ENCODE measurements at places on chromosomes 12 and 14.

- no peak for DNase-seq
Measured at GRCh38 chr12:67751381-67751928, 102.9 kb downstream of the DYRK2 start.

DNA sequence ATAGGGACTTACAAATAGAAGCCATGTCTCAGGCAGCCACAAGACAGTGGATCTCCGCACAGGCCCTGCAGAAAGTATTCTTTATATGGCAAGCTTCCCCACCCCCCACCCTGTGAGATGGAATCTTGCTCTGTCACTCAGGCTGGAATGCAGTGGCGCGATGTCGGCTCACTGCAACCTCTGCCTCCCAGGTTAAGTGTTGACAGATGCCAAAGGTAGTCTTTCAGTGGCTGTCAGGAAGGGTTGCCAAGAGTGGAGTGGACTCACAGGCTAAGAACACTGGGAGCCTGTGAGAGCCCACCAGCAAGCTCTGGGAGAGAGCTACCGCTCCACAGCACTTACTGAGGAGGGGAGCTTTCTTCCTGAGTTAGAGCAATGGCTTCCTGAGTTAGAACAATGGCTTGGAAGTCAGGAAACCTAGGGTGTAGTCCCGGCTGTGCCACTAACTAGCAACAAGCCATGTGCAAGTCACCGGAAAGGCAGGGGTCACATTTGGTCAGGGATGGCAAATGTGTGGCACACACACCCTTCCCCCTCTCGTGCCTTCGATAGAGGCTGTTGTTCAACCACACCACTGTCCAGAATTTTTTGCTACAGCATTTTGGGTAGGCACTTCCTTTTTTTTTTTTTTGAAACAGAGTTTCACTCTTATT lies 2.6 kb downstream of the RNASE1 start:
- DNase-seq = no peak

DNA sequence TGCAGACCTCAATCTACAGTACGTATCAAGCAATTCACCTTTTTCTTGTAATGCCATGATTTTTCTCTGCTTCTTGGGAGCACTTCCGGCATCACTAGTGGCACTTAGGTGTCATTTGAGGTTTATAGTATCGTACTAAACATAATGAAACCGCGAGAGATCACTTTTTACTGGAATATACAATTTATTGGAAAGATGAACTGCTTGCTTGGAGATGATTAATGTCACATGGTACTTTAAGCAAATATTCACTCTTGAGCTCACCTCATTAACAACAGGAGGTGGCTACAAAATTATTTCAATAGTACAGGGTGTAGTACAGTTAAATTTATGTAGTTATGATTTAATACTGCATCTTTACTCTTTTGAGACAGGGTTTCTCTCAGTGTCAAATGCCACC lies 11.5 kb downstream of the FUT8 start:
- no peak for DNase-seq

DNA sequence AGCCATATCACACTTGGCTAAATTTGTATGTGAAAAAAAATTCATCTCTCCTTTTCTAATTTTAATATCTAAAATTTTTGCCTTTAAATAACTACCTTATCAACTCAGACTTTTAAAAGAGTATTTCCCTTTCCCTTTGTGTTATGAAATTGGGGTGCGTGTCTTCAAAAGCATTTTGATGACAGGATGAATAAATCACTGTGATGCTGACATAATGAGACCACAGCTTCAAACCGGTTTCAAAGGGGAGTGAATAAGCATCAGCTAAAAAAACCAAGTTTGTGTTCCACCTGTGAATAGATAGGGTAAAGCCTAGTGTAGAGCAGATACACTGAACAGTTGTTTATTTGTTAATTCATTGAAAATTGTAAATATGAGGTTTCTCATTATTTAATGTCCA lies 85.0 kb downstream of the LGR5 start:
- DNase-seq = no peak

DNA sequence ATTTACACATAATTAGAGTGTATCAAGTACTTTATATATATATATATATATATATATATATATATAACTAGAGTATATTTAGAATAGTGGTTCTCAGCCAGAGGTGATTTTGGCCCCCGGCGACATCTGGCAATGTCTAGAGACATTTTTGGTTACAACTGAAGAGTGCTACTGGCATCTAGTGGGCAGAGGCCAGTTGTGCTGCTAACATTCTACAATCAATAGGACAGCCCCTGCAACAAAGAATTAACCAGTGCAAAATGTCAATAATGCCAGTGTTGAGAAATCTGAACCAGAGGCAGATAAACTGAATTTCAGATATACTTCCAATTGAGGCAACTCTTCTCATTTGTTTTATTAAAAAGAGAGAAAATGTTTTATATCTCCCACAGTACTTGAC lies 8.9 kb downstream of the GTF2A1 start:
- no peak for DNase-seq

- no peak for DNase-seq
Measured at GRCh38 chr12:116244001-116244400, 33.5 kb downstream of the MED13L start.

DNA sequence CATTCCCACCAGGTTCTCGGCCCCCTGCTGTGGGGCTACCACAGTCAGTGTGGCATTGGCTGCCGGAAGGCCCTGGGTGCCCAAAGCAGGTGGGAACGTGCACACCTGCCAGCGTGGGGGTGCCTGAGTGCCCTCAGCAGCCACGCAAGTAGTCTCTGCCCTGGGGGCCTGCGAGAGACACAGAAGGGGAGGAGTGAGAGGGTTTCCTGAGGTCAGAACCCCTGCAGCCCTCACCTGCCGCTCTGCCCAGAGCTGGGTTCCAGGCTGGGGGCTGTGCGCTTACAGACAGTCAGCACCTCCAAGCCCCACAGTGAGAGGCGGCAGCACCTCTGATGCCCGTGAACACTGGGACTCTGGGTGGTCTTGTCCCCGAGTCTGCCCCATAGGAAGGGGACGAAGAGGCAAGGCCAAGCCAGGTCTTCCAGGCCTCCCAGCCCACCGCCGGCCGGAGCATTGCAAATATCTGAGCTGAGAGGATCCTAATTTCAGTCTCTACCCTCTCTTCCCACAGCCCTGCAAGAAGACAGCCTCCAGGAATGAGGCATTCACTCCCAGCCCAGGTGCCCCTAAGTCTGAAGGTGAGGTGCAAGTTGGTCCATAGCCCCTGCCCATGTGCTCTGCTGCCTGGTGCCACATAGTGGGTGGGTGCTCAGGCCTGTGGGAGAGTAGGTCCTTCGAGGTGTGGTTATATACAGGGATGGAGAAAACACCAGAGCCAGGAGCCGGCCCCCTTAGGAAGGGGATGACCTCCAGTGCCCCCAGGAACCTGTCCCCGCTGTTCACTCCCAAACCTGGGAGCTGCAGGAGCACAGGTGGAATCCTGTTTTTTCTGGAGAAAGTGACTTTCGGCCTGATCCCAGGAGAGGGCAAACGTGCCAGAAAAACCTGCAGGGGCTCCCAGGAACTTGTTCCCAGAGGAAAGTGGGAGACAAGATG lies 291.1 kb upstream of the RTL1 start:
- no peak for DNase-seq

- DNase-seq = no peak
Measured at GRCh38 chr14:73250781-73251500, 13.6 kb downstream of the PAPLN start.

GRCh38 chr12:33587784-33588712 lies 148.4 kb upstream of the SYT10 start:
- no peak for DNase-seq

DNA sequence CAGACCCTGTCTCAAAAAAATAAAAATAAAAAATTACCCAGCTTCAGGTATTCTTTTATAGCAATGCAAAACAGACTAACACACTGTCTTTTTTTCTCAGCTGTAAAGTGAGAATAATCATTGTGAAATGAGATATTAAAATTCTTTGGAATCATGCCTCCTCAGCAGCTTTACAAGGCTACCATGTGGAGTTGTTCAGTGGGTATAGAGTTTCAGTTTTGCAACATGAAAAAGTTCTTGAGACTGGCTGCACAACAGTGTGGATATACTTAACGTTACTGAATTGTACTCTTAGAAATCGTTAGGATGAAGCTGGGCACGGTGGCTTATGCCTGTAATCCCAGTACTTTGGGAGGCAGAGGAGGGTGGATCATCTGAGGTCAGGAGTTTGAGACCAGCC lies 15.7 kb upstream of the MAPKAPK5 start:
- no peak for DNase-seq

DNA sequence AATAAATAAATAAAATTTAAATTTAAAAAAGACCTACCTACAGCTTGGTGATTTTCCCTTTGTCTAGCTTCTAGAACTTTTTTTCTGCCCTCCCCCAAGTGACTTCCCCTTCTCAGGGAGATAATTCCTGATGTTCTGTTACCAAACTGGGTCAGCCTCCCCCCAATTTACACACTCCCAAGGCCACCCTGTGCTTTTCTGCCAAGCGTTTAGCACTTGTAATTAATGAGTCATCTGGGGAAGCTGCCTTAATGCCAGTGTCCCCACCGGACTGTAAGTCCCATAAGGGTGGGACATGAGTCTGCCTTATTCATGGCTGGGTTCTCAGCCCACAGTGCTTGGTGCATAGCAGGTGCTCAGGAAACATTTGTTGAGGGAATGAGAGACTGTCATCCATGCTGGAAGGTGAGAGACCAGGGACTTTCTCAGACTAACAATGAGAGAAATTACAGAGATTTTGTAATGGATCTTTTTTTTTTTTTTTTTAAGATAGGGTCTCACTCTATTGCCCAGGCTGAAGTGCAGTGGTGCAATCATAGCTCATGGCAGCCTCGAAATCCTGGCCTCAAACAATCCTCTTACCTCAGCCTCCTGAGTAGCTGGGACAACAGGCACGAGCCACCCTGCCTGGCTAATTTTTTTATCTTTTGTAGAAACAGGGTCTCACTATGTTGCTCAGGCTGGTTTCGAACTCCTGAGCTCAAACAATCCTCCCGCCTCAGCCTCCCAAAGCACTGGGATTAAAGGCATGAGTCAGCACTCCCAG lies 106.8 kb downstream of the PHETA1 start:
- no peak for DNase-seq

DNA sequence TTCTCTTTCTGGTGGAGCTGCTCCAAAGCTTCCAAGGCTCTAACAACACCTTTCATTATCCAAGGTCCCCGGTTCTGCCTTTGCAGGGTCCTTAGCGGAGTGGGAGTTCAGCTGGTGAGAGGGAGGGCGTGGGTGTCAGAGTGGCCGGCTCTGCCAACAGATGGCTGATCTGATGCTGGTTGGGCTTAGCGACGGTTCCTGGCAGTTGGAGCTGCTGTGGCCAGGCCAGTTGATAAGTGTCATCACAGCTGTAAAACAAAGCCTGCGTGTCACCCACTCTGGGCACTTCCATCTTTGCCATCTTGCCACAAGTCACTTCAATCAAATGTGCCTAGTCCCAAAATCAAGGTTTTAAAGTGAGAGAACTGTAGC lies 36.3 kb downstream of the RIN3 start:
- no peak for DNase-seq

- DNase-seq = no peak
Measured at GRCh38 chr12:45458854-45459807, 243.2 kb downstream of the ANO6 start.

Measured in effector memory CD4-positive, alpha-beta T cell (primary cell).